ENCODE measurements at places on chromosomes 6 and 20. TPM values are rescaled to one million over a fixed set of nuclear protein-coding genes. Genes with fewer than 3 reads are reported as not detected.

The SLC22A2 gene
- total RNA-seq: not detected

DNA sequence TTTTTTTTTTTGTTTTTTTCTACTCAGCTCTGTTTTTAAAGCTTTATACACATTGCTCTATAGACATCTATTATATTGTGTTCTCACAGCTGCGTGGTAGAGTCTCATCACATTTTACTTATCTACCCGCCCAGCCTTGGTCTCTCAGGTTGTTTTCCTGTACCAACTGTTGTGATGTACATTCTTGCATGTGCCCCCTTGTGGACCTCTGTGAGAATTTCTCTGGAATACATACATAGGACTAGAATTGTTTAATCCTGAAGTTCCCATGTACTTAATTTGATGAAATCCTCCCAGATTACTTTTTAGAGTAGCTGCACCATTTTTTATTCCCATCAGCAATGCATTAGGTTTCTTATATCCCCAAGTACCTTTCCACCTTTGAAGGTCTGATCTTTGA is 40.4 kb upstream of the TINAG start:
- DNase-seq: no peak
- H3K27ac ChIP-seq: no peak overlapping the region
- no peaks in the 10 kb centered on the region for H3K4me1 ChIP-seq
- no peak overlapping the region for H3K4me3 ChIP-seq
- no peaks in the 10 kb centered on the region for H3K36me3 ChIP-seq
- no peaks in the 10 kb centered on the region for H3K27me3 ChIP-seq

The FOXC1 gene
- 109 TPM for total RNA-seq

GRCh38 chr20:49372095-49372734 is 94.4 kb upstream of the ZNFX1 start:
- H3K27ac ChIP-seq: no peak overlapping the region
- H3K27me3 ChIP-seq: no peaks in the 10 kb centered on the region
- no peaks in the 10 kb centered on the region for H3K4me1 ChIP-seq

The BANF2 gene
- total RNA-seq: not detected

- no peak for DNase-seq
- H3K4me1 ChIP-seq: peaks cover 48% of the 10 kb centered on the region
- H3K27ac ChIP-seq: no peak overlapping the region
- H3K4me3 ChIP-seq: no peak overlapping the region
Observed at GRCh38 chr6:52515219-52515960, 61.5 kb downstream of the TRAM2 start.

DNA sequence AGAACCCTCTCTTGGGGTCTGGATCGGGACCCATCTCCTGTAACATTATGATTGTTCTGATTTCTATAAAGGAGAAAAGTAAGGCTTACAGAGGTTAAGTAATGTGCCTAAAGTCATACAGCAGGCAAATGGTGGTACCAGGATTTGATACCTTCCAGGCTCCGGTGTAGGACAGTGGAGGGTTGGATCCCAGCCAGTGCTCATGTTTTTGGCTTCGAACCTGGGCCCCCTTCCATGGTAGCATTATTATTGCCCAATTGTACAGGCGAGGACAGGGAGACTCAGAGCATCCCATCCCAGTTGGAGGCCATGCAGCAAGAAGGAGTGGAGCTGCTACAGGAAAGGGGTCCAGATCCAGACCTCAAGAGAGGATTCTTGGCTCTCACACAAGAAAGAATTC is 202.7 kb downstream of the TFAP2C start:
- H3K27ac ChIP-seq: no peak overlapping the region
- no peaks in the 10 kb centered on the region for H3K36me3 ChIP-seq
- H3K27me3 ChIP-seq: no peaks in the 10 kb centered on the region
- DNase-seq: no peak

DNA sequence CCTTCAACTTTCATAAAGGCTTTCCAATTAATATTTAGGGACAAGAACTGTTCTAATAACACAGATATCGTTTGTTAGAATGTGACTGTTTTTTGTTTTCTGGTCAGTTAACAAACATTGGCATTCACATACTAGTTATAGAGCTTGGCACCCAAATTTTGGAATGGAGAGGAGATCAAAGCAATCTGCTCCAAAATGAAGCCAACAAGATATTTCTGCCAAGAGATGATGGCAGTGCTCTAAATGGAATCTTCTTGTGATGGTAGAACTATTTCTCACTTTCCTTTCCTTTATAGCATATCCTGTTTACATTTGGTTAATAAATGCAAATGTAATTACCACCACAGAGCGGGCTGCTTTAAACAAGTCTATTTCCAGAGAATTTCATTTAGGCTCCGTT is 208.3 kb upstream of the RIMS1 start:
- H3K4me3 ChIP-seq: no peak overlapping the region
- no peaks in the 10 kb centered on the region for H3K4me1 ChIP-seq
- no peak for DNase-seq
- H3K27me3 ChIP-seq: no peaks in the 10 kb centered on the region
- H3K27ac ChIP-seq: no peak overlapping the region

GRCh38 chr6:162181741-162182401 is 545.7 kb downstream of the PRKN start:
- H3K4me1 ChIP-seq: peaks cover 5% of the 10 kb centered on the region
- H3K27me3 ChIP-seq: no peaks in the 10 kb centered on the region
- no peaks in the 10 kb centered on the region for H3K36me3 ChIP-seq
- H3K27ac ChIP-seq: no peak overlapping the region
- no peak overlapping the region for H3K4me3 ChIP-seq

GRCh38 chr6:35496841-35497570 is at the start of gene TEAD3:
Gene TEAD3 (minus strand): TSS chr6:35497079.
- H3K4me3 ChIP-seq: peak within 1 kb of the TSS; percentile 95
- H3K27me3 ChIP-seq: no peaks in the 10 kb centered on the region
- no peaks in the 10 kb centered on the region for H3K36me3 ChIP-seq
- peaks cover 23% of the 10 kb centered on the region for H3K4me1 ChIP-seq

- no peak overlapping the region for H3K4me3 ChIP-seq
- DNase-seq: no peak
- H3K27me3 ChIP-seq: no peaks in the 10 kb centered on the region
Observed at GRCh38 chr20:34581341-34582184, 23.0 kb downstream of the MAP1LC3A start.

GRCh38 chr6:121886223-121886830 is 450.9 kb downstream of the GJA1 start:
- H3K4me3 ChIP-seq: no peak overlapping the region
- no peaks in the 10 kb centered on the region for H3K27me3 ChIP-seq

DNA sequence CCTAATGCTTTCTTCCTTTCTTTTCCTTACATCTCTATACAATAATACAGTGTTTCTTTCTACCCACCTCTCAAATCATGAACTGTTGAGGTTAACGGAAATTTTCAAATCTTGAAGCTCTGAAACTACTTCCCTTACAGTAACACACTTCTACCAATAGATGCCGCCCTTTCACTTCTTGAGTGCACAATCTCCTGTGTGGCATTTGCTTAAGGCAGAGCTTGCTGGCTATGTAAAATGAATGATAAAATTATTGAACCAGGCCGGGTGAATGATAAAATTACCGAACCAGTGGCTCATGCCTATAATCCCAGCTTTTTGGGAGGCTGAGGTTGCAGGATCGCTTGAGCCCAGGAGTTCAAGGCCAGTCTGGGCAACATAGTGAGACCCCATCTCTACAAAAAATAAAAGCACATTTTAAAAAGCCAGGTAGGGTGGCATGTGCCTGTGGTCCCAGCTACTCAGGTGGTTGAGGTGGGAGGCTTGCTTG is 56.8 kb downstream of the KCNS1 start:
- DNase-seq: no peak
- no peak overlapping the region for H3K4me3 ChIP-seq
- no peak overlapping the region for H3K27ac ChIP-seq
- no peaks in the 10 kb centered on the region for H3K36me3 ChIP-seq
- no peaks in the 10 kb centered on the region for H3K27me3 ChIP-seq

The DLL1 gene
- total RNA-seq: 6.1 TPM
